Fibroblast of pulmonary artery (primary cell): ENCODE measurements at places on chromosomes 12 and 14.
A peak's percentile ranks its signal among the peaks of the same experiment; 100 is the strongest.

- DNase-seq: no peak
Measured at GRCh38 chr14:56122301-56122700, 4.1 kb downstream of the PELI2 start.

DNA sequence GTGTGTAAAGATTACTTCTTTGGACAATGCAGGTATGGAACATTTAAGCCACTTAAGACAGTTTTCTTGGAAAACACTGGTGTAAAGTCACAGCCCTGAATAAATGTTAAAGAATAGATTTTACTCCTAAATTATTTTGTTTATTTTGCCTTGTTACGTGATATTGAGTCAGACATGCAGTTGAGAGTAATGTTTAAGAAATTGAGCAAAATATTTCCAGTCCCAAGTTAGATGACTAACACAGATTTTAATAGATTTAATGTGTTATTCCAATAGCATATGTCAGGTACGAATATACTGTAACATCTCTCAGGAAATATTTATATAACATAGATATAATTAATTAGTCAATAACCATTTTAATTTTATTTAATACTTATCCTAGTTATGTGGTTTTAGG lies 1361.7 kb downstream of the FSCB start:
- no peak for DNase-seq

DNA sequence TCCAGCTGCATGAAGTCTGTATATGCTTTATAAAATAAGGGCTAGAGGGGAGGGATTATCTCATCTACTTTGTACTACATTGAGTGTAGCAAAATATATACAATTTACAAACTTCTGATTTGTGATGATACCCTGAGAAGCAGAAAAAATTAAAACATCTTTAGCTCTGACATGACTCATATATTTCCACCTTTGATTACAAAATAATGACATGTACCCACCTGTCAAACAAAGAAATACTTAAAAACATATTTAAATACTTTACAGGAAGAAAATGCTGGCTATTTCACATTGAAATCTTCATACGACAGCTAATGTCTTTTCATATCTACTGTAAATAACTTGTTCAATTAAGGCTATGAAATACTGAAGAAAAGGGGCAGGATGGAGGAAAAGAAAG lies 3.3 kb downstream of the GPR135 start:
- DNase-seq: no peak

- no peak for DNase-seq
Measured at GRCh38 chr12:25570418-25570817, 17.3 kb upstream of the LMNTD1 start.

DNA sequence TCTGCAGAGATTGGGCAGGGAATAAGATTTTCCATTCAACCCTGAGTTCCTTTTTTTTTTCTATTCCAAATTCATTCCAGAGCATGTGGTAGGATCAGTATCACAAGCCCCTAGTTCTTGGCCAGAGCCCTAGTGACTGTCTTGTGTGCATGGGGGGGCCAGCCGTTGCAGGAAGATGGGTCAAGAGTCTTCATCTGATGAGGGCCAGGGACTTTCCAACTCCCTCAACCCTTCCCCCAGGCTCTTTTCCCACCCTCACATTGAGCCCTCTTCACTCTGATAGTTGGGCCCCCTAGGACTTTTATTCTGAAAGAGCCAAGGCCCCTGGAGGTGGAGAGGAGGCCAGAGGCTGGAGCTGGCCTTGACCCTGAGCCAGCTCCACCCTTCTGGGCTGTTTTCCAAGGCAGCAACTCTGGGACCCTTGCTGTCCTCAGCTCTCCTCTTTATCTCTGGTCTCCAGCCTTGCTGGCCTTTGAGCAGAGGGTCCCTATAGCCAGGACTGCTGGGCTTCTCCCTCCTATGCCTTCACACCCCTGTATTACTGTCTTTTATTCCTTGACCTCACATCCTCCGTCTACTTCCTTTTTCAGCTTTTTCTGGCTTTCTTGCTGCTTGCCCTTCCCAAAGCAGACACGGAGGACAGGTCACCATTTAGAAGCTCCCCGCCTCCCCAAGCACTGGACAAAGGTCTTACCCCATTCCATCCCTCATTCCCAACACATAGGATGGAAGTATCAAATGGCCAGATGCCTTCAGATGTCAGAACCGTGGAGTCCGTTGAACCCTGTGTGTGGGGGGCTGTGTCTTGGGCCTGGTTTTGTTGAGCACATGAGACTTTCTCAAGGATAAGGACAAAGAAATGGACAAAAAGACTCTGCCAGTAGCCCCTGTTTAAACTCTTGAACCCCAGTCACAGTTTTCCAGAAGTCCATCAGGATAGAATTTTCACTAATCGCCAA lies 5.6 kb downstream of the RBP5 start:
- peak; percentile 18 for DNase-seq

- peak; percentile 75 for DNase-seq
Measured at GRCh38 chr12:114625294-114625851, 58.6 kb downstream of the TBX3 start.

- DNase-seq: no peak
Measured at GRCh38 chr14:101926620-101927019, 37.8 kb upstream of the DYNC1H1 start.

- DNase-seq: no peak
Measured at GRCh38 chr12:14689144-14689543, 7.3 kb downstream of the GUCY2C start.

DNA sequence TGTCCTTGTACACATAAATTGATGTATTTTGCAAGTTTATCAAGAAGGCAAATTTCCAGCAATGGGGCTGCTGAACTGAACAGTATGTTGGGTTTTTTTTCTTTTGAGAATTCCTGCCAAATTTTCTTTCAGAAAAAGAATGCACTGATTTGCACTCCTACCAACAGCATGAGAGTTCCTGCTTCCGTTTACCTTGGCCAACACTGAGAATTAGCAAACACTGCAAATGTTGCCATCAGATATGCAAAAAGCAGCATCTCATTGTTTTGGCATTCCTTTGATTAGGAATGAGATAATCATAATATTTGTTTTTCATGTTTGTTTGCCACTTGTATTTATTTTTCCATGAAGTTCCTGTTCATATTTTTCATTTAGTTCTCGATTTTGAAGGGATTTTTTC lies 82.4 kb downstream of the RTN1 start:
- DNase-seq: no peak

DNA sequence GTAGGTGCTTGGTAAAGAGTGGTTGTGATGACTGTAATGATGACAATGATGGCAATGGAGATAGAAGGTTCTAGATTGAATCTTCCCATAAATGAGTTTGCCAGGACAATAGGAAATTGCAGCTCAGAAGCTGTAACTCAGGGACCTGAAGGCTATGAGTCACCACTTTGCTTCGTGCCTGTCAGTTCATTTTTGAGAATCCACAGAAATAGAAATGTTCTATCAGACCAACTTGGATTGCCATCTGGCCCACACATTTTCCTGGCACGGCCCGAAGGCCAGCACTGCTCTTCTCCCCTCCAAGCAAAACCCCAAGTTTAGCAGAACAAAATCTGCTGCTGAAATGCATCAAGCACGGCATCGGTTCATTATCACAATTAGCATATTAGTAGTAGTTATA lies 1127.0 kb downstream of the BCL11B start:
- peak; percentile 1 for DNase-seq

DNA sequence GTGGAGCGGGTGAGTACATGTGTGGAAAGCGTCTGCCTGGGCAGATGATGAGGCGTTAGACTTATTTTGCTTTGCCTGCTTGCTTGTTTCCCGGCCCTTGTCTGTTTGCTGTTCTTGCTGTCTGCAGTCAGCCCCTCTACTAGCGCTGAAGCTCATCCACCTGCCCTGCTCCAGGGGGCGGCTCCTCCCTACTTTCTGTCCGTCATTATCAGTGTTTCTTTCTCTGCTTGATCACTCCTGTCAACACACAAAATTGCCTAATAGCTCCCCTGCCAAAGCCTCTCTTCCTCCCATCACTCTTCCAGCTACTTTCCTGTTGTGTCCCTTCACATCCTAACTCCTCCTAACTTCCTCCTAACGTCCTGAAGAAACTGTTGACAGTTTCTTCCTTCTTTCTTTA lies 34.9 kb upstream of the GALNT8 start:
- no peak for DNase-seq

DNA sequence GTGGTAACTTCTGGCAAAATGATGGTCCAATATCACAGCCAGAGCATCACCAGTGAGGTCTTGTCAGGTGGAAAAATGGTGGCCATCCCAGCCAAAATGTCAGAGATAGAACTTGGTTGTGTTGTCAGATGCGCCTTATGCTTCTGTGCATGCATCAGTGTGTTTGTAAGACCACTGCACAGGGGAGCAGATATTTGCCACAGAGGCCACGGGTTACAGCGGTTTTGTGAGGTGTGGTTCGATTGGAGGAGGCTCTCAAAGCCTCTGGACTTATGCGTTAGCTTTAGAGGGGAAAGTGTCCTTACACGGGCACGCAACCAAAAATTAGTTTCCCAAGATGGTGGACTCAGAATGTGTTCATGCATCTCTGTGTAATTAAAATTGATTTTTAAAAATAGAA lies 243.8 kb downstream of the ADGRD1 start:
- DNase-seq: no peak

DNA sequence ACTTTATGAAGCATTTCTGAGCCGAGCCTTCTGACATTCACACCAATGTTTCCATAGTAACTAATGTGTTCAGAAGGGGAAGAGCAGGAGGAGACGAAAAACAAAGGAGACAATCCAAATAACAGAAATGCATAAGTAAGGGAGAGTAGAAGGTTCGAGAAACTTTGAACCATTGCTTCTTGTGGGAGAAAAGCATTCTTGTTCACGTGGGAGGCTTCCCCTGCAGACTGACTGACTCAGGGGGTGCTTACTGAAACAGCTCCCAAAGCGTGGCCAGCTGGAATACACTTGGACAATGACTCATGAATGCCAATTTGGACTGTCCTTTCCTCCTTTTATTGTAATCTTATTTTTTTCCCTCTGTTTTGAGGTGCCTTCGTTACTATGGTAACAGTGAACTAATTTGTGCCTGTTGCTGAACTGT lies 73.9 kb downstream of the NEDD1 start:
- DNase-seq: peak; percentile 95

DNA sequence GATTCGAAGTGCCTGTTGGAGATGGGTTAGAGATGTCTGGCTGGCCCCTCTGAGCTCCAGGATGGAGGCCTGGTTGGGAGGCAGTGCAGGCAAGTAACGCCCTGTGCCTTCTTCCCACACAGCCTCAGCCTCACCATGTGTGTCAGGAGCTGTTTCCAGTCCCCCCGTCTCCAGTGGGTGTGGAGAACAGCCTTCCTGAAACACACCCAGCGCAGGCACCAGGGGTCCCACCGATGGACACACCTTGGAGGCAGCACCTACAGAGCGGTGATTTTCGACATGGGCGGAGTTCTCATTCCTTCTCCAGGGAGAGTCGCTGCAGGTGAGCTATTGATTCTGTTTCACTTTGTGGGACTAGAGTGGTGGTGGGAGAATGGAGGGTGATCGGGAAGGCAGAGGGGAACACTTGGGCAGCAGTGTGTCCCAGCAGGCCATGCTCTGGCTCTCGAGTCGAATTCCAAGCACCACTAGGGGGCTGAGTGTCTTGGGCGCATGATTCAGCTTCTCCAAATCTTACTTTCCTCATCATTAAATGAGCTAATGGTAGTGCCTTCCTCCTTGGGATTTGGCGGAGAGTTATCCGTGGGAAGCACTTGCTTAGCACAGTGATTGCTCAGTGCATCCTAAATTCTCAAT lies 6.8 kb downstream of the ACAD10 start:
- DNase-seq: peak; percentile 21

- DNase-seq: peak; percentile 85
Measured at GRCh38 chr14:20873370-20874177, 17.6 kb upstream of the RNASE3 start.

- no peak for DNase-seq
Measured at GRCh38 chr14:99338313-99338712, 66.3 kb upstream of the BCL11B start.

- no peak for DNase-seq
Measured at GRCh38 chr14:104037903-104038302, 47.6 kb upstream of the ASPG start.

DNA sequence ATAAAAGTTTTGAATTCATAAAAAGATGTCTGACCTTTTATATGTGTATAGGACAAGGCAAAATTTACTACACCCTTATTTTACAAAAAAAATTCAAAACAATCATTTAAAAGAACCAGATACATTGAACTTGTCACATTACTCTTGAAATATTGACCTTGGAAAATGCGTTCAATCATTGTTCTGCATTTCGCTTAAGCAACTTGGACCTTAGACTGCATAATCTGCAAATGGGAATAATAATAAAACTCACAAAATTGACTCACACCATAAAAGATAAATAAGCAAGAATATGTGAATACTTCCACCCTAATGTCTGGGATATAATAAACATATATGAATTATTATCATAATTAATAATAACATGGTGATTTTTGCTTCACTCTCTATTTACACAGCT lies 69.4 kb upstream of the PTPRB start:
- DNase-seq: no peak

DNA sequence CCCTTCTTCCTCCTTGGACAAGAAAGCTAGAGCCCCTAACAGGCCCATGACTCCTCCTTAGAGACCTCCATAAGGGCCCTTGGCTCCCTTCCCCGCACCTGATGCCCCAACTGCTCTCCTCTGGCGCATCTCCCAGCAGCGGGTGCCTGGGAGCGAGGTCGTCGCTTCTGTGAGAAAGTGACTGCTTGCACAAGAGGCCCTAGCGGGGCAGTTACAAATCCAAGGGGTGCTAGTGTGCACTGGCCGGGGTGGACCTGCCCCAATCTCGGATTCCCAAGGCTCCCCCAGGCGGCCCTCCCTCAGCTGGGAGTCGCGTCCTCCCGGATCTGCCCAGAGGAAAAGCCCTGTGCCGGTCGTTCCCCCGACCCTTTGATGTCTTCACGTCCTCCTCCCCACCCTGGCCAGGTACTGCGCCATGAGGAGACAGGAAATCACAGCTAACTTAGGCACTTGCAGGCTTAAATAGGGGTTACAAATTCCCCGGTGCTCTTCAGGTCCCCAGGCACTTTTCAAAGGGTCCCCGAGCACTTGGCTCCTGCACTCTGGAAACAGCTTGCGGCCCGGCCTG lies 2.8 kb downstream of the NKX2-8 start:
- no peak for DNase-seq

GRCh38 chr14:61120576-61120975 lies 139.5 kb downstream of the SLC38A6 start:
- DNase-seq: no peak

- DNase-seq: no peak
Measured at GRCh38 chr14:97703006-97703760, 906.0 kb downstream of the VRK1 start.

GRCh38 chr12:53989227-53990113 lies 4.5 kb downstream of the HOXC10 start:
- DNase-seq: peak; percentile 40

- no peak for DNase-seq
Measured at GRCh38 chr14:49915085-49915484, 22.2 kb downstream of the ARF6 start.

GRCh38 chr12:124928095-124928911 lies 13.9 kb upstream of the UBC start:
- peak; percentile 94 for DNase-seq

GRCh38 chr12:57517187-57517586 lies 3.1 kb downstream of the DDIT3 start:
- DNase-seq: peak; percentile 53

GRCh38 chr14:20427231-20428009 lies 8.5 kb downstream of the KLHL33 start:
- peak; percentile 59 for DNase-seq

GRCh38 chr12:105449431-105449830 lies 118.9 kb downstream of the C12orf75 start:
- no peak for DNase-seq

- no peak for DNase-seq
Measured at GRCh38 chr14:106269029-106269428, 742.6 kb downstream of the TMEM121 start.

GRCh38 chr12:60421741-60422140 lies 825.9 kb downstream of the SLC16A7 start:
- no peak for DNase-seq

GRCh38 chr12:41089438-41089837 lies 98.7 kb upstream of the PDZRN4 start:
- DNase-seq: no peak
